ENCODE measurements at places on chromosomes 2 and 18.

DNA sequence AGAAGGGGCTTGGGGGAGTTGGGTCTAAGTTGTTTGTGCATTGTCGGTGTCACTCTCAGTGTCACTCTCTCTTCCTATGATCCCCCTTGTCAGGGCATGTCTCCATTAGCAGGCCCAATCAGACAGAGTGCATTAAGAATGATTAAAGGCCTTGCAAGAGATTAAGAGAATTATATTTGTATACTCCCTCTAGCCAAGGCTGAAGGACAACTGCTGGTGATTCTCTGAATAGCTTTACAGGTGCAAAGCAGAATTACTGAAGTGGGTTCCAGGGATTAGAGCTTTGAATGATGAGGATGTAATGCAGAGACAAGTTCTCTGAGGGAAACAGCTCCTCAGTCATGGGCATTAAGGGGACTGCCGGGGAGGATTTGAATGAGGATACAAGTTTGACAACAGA, 104.8 kb upstream of the LGALSL start:
- DNase-seq: no peak

DNA sequence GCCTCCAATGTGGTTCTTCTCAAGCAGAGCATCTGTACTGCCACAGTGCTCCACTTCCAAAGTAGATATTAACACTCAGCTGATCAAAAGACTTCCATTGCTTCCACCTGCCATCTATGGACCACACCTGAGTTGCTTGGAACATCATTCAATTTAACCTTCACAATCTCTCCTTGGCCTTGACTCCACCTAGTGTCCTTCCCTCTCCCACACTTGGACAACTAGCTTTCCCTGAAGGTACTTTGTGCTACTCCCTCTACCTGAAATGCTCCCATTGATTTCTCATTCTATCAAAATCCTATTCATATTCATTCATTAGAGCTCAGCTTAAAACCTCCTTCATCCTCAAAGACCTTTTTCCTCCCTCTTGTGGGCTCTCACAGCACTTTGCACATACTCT, 48.7 kb downstream of the SOWAHC start:
- no peak for DNase-seq

DNA sequence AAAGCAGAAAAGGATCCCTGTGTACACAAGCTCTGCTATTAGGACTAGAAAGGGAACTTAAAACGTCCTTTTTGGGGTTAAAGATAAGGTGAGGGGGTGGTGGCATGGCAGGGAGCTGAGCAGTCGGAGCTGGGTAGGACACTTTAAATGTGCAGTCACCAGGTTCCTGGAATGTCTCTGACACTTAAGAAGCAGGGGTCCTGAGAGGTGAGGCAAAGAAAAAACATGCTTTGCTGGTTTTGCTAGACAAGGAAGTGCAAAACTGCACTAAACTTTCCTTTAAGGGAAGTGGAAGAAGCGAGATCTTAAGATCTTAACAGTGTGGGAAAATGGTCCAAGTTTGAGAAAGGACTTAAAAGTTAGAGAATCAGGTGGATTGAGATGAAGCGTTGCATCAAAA, 99.5 kb upstream of the MAP3K20 start:
- DNase-seq: no peak

DNA sequence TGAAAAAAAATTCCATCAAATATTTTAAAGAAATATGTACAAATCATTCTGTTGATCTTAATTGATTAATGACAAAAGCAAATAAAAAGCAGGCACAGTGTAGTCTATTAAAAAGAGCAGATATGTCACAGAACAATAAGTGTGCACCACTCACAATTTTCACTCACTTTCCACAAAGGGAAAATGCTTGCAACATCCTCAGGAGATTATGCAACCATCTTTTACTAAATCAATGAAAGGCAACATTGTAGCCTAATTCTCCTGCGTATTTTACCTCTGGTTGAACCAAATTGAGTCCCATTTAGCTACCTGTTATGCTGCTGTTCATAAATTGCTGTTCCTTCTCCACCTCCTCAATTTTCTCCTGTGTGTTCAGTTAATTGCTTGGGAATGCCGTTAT, 1346.8 kb upstream of the PIK3C3 start:
- no peak for DNase-seq

DNA sequence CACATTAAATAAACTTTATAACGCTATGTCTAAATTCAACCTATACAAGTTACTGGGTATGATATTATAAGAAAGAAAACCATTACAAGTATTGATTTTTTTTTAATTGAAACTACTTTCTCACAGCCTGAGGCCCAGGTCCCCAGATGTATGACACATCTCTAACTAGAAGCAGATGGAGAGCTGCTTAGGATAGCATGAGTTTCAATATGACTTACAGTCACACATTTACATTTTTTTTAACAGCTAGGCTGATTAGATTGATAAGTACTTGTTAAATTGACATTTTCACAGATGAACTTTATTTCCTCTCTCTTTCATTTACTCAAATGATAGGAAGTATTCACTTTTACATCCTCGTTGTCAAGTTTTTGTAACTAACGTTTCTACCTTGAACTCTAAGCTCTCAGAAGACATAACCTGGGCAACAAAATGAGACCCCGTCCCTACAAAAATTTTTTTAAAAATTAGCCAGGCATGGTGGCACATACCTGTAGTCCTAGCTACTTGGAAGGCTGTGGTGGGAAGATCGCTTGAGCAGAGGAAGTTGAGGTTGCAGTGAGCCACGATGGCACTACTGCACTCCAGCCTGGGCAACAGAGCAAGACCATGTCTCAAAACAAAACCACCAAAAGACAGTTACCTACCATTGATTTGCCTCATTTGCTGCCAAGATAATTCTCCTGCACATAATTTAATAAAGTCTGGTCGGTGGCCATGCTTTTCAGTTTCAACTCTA, 52.4 kb downstream of the STK39 start:
- DNase-seq: no peak

DNA sequence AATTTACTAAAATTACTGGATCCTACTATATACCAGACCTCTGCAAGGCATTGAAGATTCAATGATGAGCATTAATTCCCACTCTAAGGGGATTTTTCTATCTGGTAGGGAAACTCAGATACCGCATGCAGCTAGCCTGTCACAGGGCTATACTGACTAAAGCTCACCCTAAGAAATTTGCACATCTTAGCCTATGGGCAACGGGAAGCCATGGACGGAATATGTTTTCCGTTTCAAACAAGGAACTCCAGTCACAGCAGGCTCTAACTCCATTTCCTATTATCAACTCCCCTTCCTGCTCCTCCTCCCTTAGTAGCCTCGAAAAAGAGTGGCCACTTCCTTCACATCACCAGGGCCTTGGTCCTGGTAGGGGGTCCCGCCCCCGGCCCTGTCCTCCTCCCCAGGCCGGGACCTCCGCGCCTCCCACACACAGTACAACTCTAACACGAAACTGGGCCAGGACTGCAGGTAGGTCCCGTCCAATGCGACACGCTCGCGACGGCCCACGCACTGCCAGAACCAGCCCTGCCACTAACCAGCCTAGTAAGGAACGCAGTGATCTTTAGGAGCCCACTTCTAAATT, 659 bp upstream of the COX5B start:
- peak; percentile 9 for DNase-seq

- no peak for DNase-seq
Measured at GRCh38 chr2:172107690-172108586, 5.2 kb upstream of the DLX2 start.

- DNase-seq: peak; percentile 34
Measured at GRCh38 chr2:210477496-210477895, 937 bp upstream of the LANCL1 start.

DNA sequence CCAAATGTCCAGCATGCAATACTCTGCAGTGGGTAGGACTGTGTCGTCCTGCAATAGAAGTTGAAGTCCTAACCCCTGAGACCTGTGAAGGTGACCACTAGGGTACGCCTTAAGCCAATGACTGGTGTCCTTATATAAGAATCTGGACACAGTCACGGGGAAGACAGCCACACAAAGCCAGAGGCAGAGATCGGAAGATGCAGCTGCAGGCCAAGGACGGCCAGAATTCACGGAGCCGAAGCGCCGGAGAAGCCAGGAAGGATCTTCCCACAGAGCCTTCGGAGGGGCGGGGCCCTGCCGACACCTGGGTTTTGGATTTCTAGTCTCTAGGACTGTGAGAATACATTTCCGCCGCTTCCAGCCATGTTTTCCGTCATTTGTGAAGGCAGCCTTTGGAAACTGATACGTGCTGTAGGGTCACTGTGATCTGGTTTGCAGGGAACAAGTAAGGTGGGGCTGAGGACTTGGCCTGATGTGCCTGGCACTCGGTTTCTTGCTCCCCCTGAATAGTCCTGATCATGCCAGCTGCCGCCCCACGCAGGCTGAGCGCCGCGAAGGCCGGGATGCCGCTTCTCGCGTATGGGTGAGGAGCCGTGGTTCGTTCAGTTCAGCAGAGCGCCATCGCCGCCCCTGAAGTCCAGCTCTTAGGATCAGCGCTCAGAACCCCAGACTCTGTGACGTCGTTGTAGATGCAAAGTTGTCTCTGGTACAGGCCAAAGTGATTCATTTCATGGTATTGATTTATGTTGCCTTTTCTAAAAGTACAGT, 38.7 kb downstream of the PTGR3 start:
- no peak for DNase-seq

DNA sequence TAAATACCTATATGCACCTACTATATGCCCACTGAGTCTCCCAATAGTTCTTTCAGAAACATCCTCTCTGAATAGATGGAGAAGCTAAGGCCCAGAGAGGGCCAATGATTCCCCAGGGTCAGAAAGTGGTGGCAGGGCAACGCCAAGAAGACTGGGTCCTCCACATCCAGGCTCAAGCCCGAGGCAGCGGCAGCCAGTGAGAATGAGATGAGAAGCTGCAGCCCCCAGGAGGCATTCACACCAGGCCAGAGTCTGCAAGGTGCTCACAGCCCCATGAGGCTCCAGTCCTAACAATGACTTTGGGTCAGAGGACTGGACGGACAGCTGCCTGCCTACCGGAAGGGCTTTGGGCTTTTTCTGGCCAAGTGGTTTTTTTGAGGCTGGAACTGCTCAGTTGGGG, 3.5 kb downstream of the TEX261 start:
- no peak for DNase-seq

GRCh38 chr2:128654408-128654807, 335.7 kb upstream of the HS6ST1 start:
- no peak for DNase-seq

DNA sequence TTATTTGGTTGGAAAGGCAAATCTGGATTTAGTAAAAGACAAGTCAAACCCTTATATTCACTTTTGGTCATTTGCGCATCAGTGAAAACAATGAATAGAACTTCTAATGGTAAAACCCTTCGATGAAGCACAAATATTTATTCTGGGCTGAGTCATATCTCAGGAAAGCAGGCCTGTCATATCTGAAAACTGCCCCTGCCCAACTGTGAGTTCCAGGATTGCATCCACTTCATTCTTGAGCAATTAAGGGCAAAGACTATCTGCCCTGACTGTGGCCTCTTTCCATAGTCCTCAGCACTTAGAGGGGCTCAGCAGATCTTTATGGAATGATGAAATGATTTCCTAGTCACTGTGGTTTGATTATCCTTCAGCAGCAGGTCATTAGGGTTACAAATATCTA, 795.2 kb upstream of the ID2 start:
- DNase-seq: no peak

GRCh38 chr2:218378053-218378452, 4.0 kb upstream of the SLC11A1 start:
- DNase-seq: no peak

DNA sequence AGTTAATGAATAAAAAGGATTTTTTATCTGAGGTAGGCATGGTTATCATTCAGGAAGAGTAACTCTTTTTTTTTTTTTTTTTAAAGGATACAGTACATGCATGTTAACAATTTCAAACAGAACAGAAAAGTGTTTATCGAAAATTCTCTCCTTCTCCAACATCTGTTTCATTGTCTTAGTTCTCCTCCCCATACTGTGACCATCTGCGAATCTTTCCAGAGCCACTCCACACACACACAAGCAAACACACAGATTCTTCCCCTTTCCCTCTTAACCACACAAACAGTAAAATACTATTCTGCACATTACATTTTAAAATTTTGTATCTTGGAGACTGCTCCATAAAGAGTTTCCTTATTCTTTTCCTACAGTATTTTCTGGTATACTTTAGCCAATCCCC, 38.0 kb downstream of the NPC1 start:
- DNase-seq: no peak

DNA sequence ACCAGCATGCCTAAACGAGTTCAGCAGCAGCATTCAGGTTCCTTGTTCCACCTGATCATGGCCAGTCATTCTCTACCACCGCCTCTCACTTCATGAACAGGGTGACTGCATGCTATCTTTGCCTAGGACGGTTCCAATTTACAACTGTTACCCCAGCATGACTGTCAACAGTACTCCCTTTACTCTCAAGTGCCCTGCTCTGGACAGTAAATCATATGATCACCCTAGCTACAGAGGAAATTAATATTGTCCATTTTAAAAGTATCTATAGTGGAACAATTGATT, 25.7 kb downstream of the MGAT4A start:
- no peak for DNase-seq

GRCh38 chr2:158998551-158999248, 30.3 kb downstream of the TANC1 start:
- DNase-seq: no peak

DNA sequence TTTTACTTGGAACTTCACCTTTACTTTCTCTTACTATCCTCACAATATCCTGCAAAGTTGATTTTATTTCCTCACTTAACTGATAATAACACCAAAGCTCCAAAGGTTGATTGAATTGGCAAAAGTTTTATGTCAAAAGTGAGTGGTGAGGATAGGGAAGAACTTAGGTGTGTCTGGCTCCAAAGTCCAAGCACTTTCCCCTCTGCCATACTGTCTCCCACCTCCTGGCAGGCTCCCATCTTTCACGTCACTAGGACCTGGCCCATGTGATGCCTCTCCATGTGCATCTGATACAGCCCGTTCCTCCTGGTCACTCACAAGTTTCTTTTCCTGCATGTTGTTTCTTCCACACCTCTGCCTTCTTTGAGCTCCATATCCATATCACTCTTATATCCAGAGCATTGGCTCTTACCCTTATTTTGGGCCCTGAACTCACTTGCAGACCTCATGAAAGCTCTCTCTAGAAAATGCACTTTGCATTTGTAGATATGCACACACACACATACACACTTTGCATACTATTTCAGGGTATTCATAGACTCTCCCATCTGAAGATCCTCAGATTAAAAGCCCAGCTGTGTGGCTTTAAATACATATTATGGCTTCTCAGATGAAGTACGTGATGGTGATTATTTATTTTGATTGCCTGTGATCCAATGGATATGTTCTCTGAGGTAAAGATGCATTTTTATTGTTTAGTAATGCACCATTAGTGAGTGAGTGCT, 12.3 kb downstream of the MEP1B start:
- no peak for DNase-seq

Measured in RWPE1 (cell line).